ENCODE measurements at places on chromosomes 7 and 10. TPM values are rescaled to one million over a fixed set of nuclear protein-coding genes. Genes with fewer than 3 reads are reported as not detected.

GRCh38 chr10:13787015-13787421 lies 200.3 kb downstream of the PRPF18 start:
- peak overlapping the region; percentile 94 for H3K27ac ChIP-seq
- H3K27me3 ChIP-seq = no peaks in the 10 kb centered on the region
- H3K36me3 ChIP-seq = no peaks in the 10 kb centered on the region

CYP26C1 gene
- not detected for total RNA-seq

GRCh38 chr10:106931159-106931852 lies 233.2 kb downstream of the SORCS1 start:
- H3K4me1 ChIP-seq = no peaks in the 10 kb centered on the region
- no peak for DNase-seq
- no peaks in the 10 kb centered on the region for H3K27me3 ChIP-seq

DNA sequence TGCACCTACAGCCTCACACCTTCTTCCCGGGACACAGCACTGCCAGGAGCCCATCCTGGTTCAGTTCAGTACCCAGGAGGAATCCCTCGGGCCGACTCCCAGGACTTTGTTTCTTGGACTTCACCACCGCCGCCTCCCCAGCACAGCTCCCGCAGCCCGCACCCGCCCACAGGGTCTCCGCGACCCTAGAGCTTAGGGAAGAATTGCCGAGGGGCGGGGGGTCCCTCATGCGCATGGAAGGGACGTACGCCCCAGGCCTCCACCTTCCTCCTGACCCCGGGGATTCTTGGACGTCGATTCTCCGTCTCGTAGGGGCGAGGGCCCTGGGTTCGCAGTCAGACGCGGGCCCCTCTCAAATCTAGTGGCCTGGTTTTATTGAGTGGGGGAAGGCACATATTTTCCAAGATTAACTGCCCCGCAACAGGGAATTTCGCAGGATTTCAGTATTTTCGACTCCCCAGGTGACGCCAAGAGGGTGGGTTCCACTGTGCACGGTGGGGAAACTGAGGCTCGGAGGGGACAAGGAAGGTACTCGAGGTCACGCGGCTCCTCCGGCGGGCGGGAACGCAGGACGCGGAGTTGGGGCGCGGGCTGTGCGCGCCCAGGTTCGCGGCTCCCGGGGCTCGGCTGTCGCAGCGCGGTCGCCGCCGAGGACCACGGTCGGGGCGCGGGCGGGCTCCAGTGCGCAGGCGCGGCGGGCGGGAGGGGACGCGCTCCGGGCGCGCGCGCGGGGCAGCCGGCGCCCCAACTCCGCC lies at the start of gene ADCY1:
Gene ADCY1 (plus strand): TSS at position 708 of the 755 bp plus-strand sequence. CDS start 176 bp downstream, outside the sequence.
- H3K4me3 ChIP-seq = peak within 1 kb of the TSS; percentile 38
- peaks cover 35% of the 10 kb centered on the region for H3K27me3 ChIP-seq
- no peak within 1 kb of the TSS for H3K27ac ChIP-seq
- H3K4me1 ChIP-seq = no peaks in the 10 kb centered on the region

- no peak for DNase-seq
- no peak overlapping the region for H3K4me3 ChIP-seq
- no peaks in the 10 kb centered on the region for H3K4me1 ChIP-seq
- no peak overlapping the region for H3K27ac ChIP-seq
Observed at GRCh38 chr10:109968953-109969759, 38.6 kb upstream of the ADD3 start.

DNA sequence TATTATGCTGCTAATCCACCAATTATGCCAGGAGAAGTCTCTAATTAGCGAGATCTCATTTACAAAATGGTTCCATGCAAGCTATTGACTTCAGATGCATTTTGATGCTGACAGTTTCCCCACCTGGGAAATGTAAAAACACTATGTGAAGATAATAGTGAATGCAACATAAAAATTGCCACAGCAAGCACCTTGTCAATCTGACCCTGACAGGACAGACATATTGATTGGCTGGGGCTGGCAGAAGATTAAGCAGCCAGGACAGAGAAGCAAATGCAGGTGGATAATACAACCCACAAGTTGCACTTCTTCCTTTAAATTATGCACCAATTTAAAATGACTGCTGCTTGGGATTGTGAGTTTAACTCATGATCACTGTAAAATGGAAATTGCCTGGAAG lies 642.8 kb upstream of the POT1 start:
- no peak overlapping the region for H3K27ac ChIP-seq
- no peaks in the 10 kb centered on the region for H3K27me3 ChIP-seq
- no peaks in the 10 kb centered on the region for H3K4me1 ChIP-seq
- no peaks in the 10 kb centered on the region for H3K36me3 ChIP-seq
- DNase-seq = no peak
- no peak overlapping the region for H3K4me3 ChIP-seq

GRCh38 chr10:47035171-47035818 lies 124.1 kb downstream of the PTPN20 start:
- H3K27me3 ChIP-seq = no peaks in the 10 kb centered on the region
- H3K4me3 ChIP-seq = no peak overlapping the region
- DNase-seq = no peak
- H3K4me1 ChIP-seq = no peaks in the 10 kb centered on the region
- H3K27ac ChIP-seq = no peak overlapping the region

TAF3 gene
- 12.5 TPM for total RNA-seq

DNA sequence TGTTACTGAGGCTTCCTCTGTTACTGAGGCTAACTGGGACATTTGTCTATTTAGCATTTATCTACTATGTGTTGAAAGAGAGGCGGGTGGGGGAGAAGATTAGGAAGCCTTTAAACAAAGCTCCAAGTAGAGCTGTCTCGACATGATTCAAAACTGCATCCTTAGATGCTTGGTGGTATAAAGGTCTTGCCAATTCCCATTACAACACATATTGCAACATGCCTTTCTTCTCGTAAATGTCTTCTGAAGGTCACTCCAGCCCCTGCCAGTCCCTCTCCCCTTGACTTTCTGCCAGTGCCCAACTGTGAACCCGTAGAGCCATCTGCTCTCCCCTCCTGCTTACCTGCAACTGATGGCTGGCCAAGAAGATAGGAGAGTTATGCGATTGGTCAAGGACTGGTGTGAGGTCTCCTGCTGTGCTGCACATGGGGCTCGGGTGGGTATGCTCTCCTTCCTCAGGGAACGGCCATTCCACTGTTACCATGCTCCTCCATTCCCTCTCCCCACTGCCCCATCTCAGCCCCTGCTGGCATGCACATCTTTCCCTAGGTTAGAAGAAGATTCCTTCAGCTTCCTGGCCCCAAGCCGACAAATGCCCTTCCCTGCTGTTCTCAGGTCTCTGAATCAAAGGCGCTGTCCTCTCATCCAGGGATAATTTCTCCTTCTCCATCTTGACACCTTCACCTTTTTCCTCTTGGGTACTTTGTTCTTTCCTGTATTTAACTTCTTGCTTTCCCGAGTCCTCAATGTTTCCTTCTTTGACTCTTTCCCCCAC lies 43.6 kb upstream of the ZNF32 start:
- H3K4me1 ChIP-seq = peaks cover 2% of the 10 kb centered on the region
- DNase-seq = no peak
- H3K4me3 ChIP-seq = no peak overlapping the region
- no peaks in the 10 kb centered on the region for H3K36me3 ChIP-seq
- H3K27me3 ChIP-seq = peaks cover 19% of the 10 kb centered on the region

- H3K27me3 ChIP-seq = no peaks in the 10 kb centered on the region
- no peak for DNase-seq
- H3K4me1 ChIP-seq = no peaks in the 10 kb centered on the region
- H3K27ac ChIP-seq = no peak overlapping the region
- no peaks in the 10 kb centered on the region for H3K36me3 ChIP-seq
- H3K4me3 ChIP-seq = no peak overlapping the region
Observed at GRCh38 chr10:111821871-111822270, 361.7 kb downstream of the GPAM start.

GRCh38 chr10:43219848-43220247 lies 47.0 kb downstream of the RASGEF1A start:
- H3K4me3 ChIP-seq = no peak overlapping the region
- no peak overlapping the region for H3K27ac ChIP-seq
- peaks cover under 1% of the 10 kb centered on the region for H3K27me3 ChIP-seq
- peaks cover 6% of the 10 kb centered on the region for H3K4me1 ChIP-seq
- no peaks in the 10 kb centered on the region for H3K36me3 ChIP-seq
- DNase-seq = no peak

GRCh38 chr10:105993609-105994008 lies 1170.9 kb downstream of the SORCS1 start:
- H3K4me1 ChIP-seq = no peaks in the 10 kb centered on the region
- no peak overlapping the region for H3K4me3 ChIP-seq
- no peaks in the 10 kb centered on the region for H3K36me3 ChIP-seq
- no peak for DNase-seq

- H3K36me3 ChIP-seq = peaks cover 46% of the 10 kb centered on the region
- H3K4me1 ChIP-seq = peaks cover 54% of the 10 kb centered on the region
- no peaks in the 10 kb centered on the region for H3K27me3 ChIP-seq
- H3K27ac ChIP-seq = peak overlapping the region; percentile 100
- no peak for DNase-seq
- peak overlapping the region; percentile 100 for H3K4me3 ChIP-seq
Observed at GRCh38 chr7:42932811-42933591, 825 bp downstream of the MRPL32 start.

DNA sequence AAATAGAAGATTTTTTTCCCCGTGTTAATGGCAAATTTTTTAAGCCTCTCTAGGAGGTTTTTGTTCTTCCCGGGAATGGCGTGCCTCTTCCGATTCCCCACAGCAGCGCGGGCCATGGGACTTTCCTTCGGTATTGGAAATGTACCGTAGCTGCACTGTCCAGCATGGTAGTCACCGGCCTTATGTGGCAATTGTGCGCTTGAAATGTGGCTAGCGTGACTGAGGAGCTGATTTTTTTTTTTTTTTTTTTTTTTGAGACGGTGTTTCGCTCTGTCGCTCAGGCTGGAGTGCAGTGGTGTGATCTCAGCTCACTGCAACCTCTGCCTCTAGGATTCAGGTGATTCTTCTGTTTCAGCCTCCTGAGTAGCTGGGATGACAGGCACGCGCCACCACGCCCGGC lies 938 bp upstream of the TCTN3 start:
- peaks cover 2% of the 10 kb centered on the region for H3K27me3 ChIP-seq
- H3K4me3 ChIP-seq = peak overlapping the region; percentile 98
- DNase-seq = no peak
- peak overlapping the region; percentile 93 for H3K27ac ChIP-seq
- H3K4me1 ChIP-seq = peaks cover 32% of the 10 kb centered on the region

DNA sequence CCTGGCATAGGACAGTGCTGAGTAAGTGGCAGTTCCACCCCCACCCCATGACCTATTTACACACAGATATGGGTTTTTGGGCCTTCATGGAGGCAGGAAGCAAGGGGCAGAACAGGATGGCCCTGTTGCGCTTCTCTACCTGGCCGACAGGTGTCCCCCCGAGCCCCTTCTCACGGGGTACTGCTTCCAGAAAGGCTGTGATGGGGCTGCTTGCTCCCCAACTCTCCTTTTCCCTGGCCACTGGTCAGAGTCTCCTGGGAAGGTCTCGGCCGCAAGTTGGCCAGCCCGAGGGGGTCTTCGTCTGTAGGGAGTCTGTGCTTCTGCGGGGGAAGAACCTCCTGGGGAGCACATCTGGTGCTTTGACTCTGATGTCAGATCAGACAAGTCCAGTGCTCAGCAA lies 139.8 kb upstream of the TNS3 start:
- no peak for DNase-seq
- H3K4me3 ChIP-seq = no peak overlapping the region
- H3K4me1 ChIP-seq = no peaks in the 10 kb centered on the region
- H3K27me3 ChIP-seq = no peaks in the 10 kb centered on the region
- H3K27ac ChIP-seq = no peak overlapping the region

GRCh38 chr7:91776171-91776570 lies 104.3 kb downstream of the MTERF1 start:
- H3K4me3 ChIP-seq = no peak overlapping the region
- no peaks in the 10 kb centered on the region for H3K27me3 ChIP-seq
- H3K4me1 ChIP-seq = no peaks in the 10 kb centered on the region

GRCh38 chr10:48599830-48600134 lies 5.1 kb downstream of the ARHGAP22 start:
- DNase-seq = no peak
- no peaks in the 10 kb centered on the region for H3K36me3 ChIP-seq
- peaks cover 10% of the 10 kb centered on the region for H3K27me3 ChIP-seq

GRCh38 chr7:4775250-4775847 lies at the start of gene AP5Z1:
TSS of gene AP5Z1 (plus strand) at chr7:4775623. CDS start at chr7:4775716, 93 bp downstream.
- DNase-seq = peak; percentile 97
- no peaks in the 10 kb centered on the region for H3K27me3 ChIP-seq
- peak within 1 kb of the TSS; percentile 98 for H3K27ac ChIP-seq
- H3K4me1 ChIP-seq = peaks cover 36% of the 10 kb centered on the region

DLX5 gene
- total RNA-seq = not detected

DNA sequence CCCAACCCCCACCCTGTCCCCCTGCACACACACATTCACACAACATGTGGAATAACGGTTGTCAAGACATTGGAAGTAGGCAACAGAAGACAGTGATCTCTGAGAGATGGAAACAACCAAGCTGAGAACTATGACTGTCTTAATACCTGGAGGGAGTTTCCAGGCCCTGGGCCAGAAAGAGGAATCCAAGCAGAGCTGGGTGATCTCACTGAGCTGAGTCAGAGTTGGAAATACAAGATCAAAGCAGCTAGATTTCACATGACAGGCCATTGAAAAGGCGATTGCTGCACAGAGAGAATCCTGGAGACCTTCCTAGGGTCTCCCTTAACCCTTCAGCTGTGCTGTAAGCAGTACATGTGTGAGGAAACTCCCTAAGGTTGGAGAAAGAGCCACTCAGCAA lies 165.8 kb upstream of the PRSS1 start:
- H3K4me1 ChIP-seq = peaks cover 32% of the 10 kb centered on the region
- no peaks in the 10 kb centered on the region for H3K27me3 ChIP-seq
- H3K27ac ChIP-seq = no peak overlapping the region
- no peaks in the 10 kb centered on the region for H3K36me3 ChIP-seq
- no peak overlapping the region for H3K4me3 ChIP-seq

GRCh38 chr7:45663167-45663921 lies 89.2 kb downstream of the ADCY1 start:
- H3K27me3 ChIP-seq = no peaks in the 10 kb centered on the region
- H3K4me1 ChIP-seq = no peaks in the 10 kb centered on the region
- H3K27ac ChIP-seq = no peak overlapping the region

GRCh38 chr10:79185796-79186374 lies 117.1 kb downstream of the ZMIZ1 start:
- DNase-seq = no peak
- H3K4me1 ChIP-seq = no peaks in the 10 kb centered on the region
- H3K4me3 ChIP-seq = no peak overlapping the region
- H3K27me3 ChIP-seq = no peaks in the 10 kb centered on the region
- H3K27ac ChIP-seq = no peak overlapping the region
- no peaks in the 10 kb centered on the region for H3K36me3 ChIP-seq

DNA sequence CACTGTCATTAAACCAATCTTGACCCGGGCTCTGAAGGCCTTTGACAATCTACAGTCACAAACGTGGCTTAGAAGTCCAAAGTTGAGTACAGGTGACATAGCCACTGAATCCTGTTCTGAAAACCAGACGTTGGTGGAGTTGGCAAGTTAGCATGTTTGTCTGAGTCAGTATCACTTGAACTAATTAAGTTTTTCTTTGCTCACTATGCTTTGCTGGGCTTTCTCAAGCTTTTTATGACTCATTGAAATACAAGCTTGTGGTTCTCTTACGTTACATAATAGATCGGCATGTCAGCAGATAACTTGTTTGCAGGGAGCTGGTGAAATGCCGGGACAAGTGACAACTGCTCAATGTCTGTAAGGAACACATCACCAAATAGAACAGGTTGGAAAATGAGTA lies 53.8 kb downstream of the ARL5B start:
- DNase-seq = no peak
- no peaks in the 10 kb centered on the region for H3K4me1 ChIP-seq
- no peak overlapping the region for H3K4me3 ChIP-seq
- H3K36me3 ChIP-seq = no peaks in the 10 kb centered on the region
- H3K27ac ChIP-seq = no peak overlapping the region

EN2 gene
- total RNA-seq = not detected

Measured in activated CD8-positive, alpha-beta T cell treated with anti-CD3 and anti-CD28 coated beads for 36 hours (primary cell).